ENCODE measurements at places on chromosomes 12 and 14. TPM values are rescaled to one million over a fixed set of nuclear protein-coding genes. Genes with fewer than 3 reads are reported as not detected.

CLEC9A gene
- 0.63 TPM for total RNA-seq

CDKN3 gene
- total RNA-seq: 7.6 TPM

RTL1 gene
- total RNA-seq: not detected

GPRC5D gene
- not detected for total RNA-seq

FAM186B gene
- 0.84 TPM for total RNA-seq

All from omental fat pad (tissue), 4 donors.